ENCODE measurements at places on chromosomes 2 and 18.

GRCh38 chr2:108932736-108933332 is 56.2 kb downstream of the EDAR start:
- DNase-seq = no peak

DNA sequence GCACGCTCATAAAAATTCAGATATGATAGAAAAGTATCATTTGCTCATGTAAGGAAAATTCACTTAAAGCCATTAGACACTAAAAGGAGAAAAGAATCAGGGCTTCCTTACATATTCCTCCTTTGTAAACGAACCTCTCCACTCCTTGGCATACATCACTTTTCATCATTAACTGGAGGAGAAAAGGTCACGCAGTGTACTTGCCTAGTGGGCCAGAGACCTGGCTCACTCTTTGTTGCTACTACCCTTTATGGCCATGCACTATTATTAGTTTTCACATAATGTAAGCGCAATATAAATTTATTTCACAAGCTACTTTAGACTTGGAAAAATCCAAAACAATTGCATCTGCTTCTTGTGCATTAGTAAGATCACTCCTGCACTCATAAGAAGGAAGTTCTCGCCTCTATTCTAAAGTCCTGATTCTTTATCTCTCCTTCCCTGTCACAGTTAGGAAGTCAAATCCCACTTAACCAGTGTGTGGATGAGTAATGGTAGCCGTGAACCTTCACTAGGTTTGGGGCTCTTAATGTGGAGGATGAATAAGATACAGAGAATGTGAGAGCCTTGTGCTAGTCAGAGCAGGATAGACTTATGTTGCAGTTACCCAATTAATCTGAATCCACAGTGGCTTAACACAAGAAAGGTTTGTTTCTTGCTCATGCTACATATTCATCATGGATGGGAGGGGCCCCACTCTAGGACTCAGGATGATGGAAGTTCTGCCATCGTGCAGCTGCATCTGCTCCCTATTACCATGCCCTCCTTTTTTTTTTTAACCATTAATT is 115.0 kb upstream of the GLS start:
- no peak for DNase-seq

DNA sequence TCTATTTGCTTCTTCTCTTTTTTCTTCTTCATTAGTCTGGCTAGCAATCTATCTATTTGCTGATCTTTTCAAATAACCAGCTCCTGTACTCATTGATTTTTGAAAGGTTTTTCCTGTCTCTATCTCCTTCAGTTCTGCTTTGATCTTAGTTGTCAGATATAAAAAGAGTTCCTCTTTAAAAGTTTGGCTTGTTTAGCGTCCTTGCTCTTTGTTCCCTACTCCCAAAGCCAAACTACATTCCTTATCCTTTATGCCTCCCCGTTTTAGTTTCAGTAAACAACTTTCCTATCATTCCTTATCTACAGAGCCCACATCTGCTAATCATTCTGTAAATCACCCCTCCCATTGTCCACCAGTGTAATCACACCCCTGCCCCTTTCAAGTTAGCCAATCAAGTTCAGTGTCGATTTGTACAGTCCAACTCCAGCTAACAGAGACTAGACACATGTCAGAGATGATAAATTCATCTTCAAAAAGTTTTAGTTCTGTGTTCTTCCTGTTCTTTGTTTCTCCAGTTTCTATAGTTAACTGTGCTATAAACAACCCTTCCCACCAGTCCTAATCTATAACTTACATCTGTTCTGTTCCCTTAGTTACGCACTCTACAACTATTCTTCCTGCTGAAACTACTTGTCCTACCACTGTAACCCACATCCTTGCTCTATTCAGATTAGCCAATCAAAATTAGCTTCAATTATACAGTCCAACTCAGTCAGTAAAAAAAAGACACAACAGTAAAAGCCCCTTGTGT is 44.4 kb downstream of the TFPI start:
- DNase-seq = peak; percentile 2

DNA sequence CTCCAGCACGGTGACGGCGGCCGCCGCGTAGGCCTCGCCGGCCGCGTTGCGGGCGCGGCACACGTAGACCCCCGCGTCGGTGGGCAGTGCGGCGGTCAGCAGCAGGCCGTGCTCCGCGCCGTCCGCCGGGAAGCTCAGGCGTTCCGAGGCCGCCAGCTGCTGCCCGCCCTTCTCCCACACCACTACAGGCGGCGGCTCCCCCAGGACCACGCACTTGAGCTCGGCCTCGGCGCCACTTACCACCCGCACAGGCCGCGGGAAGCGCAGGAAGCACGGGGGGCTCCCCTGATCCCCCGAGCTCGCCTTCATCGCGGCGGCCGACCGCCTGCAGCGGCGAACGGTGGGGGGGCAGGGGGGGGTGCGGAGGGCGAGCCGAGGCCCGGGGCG is 422 bp downstream of the OBSL1 start:
- DNase-seq = no peak

- DNase-seq = no peak
These were observed 318.4 kb downstream of the GULP1 start for GRCh38 chr2:188610050-188610444.

GRCh38 chr18:26657631-26658581 is 109.6 kb upstream of the KCTD1 start:
- DNase-seq = no peak

- DNase-seq = no peak
These were observed 57.3 kb upstream of the KLF7 start for GRCh38 chr2:207223051-207223450.

- no peak for DNase-seq
These were observed 351.8 kb upstream of the GYPC start for GRCh38 chr2:126304154-126304553.

GRCh38 chr2:231714639-231715498 is 6.5 kb downstream of the PTMA start:
- peak; percentile 83 for DNase-seq
